Left ventricle myocardium superior (tissue), 1 donor: ENCODE measurements at places on chromosomes 2 and 18.

GRCh38 chr2:73707058-73707457 lies 30.1 kb downstream of the TPRKB start:
- DNase-seq, result no peak

DNA sequence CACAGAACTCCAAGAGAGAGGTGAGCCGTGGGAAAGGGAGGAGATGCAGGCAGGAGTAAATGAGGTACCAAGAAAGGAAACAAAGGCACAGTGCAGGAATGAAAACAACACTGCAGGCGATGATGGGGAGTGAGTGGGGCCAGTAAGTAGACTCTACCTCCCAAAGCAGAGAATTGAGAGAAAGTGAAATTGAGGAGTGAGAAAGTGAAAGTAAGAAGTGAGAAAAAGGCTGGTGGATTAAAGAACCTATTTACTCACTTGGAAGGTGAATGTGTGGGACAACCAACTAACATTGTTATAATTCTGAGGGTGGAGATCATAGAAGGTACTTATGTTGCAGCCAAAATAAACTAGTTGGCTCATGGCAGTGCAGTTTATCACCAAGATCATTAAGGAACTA lies 193.1 kb upstream of the TMEM200C start:
- DNase-seq, result no peak

GRCh38 chr2:159904959-159905305 lies 106.9 kb upstream of the CD302 start:
- DNase-seq, result no peak

GRCh38 chr2:42789751-42790150 lies 2.6 kb downstream of the HAAO start:
- DNase-seq, result no peak

GRCh38 chr2:86686905-86687304 lies 33.2 kb upstream of the RMND5A start:
- no peak for DNase-seq

- no peak for DNase-seq
Measured at GRCh38 chr18:67072791-67073190, 443.7 kb downstream of the DSEL start.

- DNase-seq, result no peak
Measured at GRCh38 chr2:22143840-22144239, 1020.1 kb downstream of the TDRD15 start.

- no peak for DNase-seq
Measured at GRCh38 chr2:207632575-207633493, 7.6 kb upstream of the METTL21A start.
